ENCODE measurements at places on chromosomes 7 and 10. TPM values are rescaled to one million over a fixed set of nuclear protein-coding genes. Genes with fewer than 3 reads are reported as not detected.

The PI4K2A gene
- 14.2 TPM for total RNA-seq

The ADIRF gene
- 520 TPM for total RNA-seq

The RPP38 gene
- total RNA-seq: 9.0 TPM

The TMEM236 gene
- total RNA-seq: 1.1 TPM

The CLDN3 gene
- total RNA-seq: not detected

The OR6V1 gene
- total RNA-seq: not detected

The HMX2 gene
- not detected for total RNA-seq

The RPEL1 gene
- total RNA-seq: not detected

The LRRN3 gene
- total RNA-seq: 0.62 TPM

The SPACDR gene
- 2.0 TPM for total RNA-seq

The C7orf33 gene
- total RNA-seq: not detected

The CLRN3 gene
- not detected for total RNA-seq

The FKBP6 gene
- not detected for total RNA-seq

The SMKR1 gene
- not detected for total RNA-seq

The SHH gene
- not detected for total RNA-seq

The LIPK gene
- not detected for total RNA-seq

The SPOCK2 gene
- 4.5 TPM for total RNA-seq

The TMEM139 gene
- 1.2 TPM for total RNA-seq

The SFTPA1 gene
- total RNA-seq: 1.7 TPM

Measured in aorta (tissue), 5 donors.